ENCODE measurements at places on chromosomes 1 and 21.

GRCh38 chr21:42669041-42669440, 15.6 kb downstream of the PDE9A start:
- DNase-seq = no peak
- no peaks in the 10 kb centered on the region for H3K36me3 ChIP-seq
- H3K4me1 ChIP-seq = peaks cover 17% of the 10 kb centered on the region
- no peak overlapping the region for H3K27ac ChIP-seq

- no peak overlapping the region for H3K27ac ChIP-seq
- peaks cover 12% of the 10 kb centered on the region for H3K36me3 ChIP-seq
- H3K27me3 ChIP-seq = no peaks in the 10 kb centered on the region
- H3K4me3 ChIP-seq = no peak overlapping the region
- peaks cover 34% of the 10 kb centered on the region for H3K4me1 ChIP-seq
These were observed 1.2 kb downstream of the MCM3AP start for GRCh38 chr21:46284077-46284644.

- no peaks in the 10 kb centered on the region for H3K4me1 ChIP-seq
- no peak overlapping the region for H3K4me3 ChIP-seq
- no peak overlapping the region for H3K27ac ChIP-seq
- DNase-seq = peak; percentile 30
- H3K27me3 ChIP-seq = no peaks in the 10 kb centered on the region
These were observed 14.3 kb upstream of the LRP8 start for GRCh38 chr1:53341961-53342707.

DNA sequence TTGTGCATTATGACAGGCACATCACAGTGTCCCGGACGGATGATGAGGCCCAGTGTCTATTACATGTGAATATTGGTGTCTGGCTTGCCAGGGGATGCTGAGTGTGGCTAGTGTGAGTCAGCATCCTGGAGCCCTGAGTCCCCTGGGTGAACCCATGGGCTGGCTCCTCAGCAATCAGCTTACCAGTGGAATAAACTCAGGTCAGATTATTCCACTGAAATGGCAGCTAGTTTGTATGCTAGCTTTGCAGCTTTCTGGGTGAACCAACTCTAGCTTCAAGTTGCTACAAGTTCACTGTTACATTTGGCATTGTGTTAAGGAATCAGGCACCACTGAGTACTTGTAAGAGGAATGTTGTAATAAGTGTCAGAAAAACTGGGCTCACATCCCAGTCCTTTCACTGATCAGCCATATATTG, 23.9 kb upstream of the RPTN start:
- no peak overlapping the region for H3K27ac ChIP-seq
- H3K36me3 ChIP-seq = no peaks in the 10 kb centered on the region
- H3K4me1 ChIP-seq = no peaks in the 10 kb centered on the region
- H3K4me3 ChIP-seq = no peak overlapping the region
- no peak for DNase-seq

DNA sequence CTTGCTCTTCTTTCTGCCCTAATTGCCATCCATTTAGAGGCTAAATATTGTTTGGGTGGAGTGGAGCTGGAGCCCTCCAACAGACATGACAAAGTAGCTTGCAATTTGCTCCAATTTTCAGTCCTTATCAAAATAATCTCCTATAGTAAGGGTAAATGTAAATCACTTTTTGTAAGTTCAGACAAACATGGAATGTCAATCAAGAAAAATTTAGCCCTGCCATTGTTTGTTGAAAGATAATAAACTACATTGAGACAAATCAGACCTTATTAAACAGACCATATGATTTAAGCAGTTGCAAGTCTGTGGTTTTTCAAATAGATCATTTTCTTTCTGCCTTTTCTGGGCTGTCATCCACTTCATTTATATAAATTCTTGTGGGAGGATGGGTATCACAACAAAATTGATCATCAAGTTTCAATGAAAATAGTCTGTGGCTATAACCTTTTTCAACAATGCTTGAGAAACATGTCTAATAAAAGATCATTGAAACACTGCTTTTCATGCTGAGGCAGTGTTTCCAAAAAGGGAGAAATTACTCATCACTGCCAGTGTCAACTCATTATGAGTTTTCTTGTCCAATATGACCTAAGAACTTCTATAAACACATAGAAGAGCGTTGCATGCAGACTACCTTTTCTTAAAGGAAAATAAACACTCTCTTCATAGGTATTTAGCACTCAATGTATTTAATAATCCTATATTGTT, 1152.0 kb upstream of the B3GALT2 start:
- H3K4me1 ChIP-seq = no peaks in the 10 kb centered on the region
- H3K36me3 ChIP-seq = no peaks in the 10 kb centered on the region
- DNase-seq = no peak

GRCh38 chr1:75345538-75346292, 211.5 kb downstream of the LHX8 start:
- no peaks in the 10 kb centered on the region for H3K4me1 ChIP-seq
- H3K4me3 ChIP-seq = no peak overlapping the region
- no peaks in the 10 kb centered on the region for H3K27me3 ChIP-seq
- DNase-seq = no peak

DNA sequence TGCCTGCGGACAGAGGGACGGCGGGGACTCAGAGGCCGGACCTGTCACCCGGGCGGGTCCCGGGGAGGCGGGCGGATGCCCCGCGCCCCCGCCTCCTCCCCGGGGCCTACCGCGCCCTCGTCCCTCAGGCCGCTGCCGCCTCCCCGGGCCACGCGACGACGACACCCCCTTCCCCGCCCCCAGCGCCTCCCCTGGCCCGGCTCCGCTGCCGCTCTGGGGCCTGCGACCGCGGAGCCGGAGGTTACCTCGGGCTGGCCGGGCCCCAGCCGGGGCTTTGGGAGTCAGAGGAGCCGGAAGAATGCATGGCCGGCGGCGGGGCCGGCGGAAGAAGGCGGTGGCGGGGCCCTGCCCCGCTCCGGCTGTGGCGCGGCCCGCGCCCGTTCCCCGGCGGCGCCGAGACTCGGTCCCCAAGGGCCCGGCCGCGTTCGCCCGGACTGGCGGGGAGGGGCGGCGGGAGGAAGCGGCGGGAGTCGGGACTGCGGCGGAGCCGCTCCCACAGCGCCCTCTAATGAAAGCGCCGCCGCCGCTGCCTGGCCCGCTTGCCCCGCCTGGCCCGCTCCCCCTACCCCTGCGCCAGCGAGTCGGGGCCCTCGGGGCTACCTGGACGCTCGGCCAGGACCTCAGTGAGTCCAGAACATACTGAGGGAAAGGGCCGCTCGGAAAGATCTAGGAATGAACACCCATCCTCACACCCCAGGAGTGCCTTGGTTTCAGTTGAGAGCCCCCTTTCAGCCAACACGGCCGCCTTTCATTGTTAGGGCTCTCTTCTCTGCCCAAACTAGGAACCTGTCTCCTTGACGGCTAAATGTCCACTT, at the start of gene LPGAT1:
TSS of gene LPGAT1 (minus strand) at position 436 of the 815 bp plus-strand sequence. CDS start 1,467 bp downstream, outside the sequence.
- peak within 1 kb of the TSS; percentile 73 for H3K4me3 ChIP-seq
- no peaks in the 10 kb centered on the region for H3K36me3 ChIP-seq
- peaks cover 19% of the 10 kb centered on the region for H3K4me1 ChIP-seq
- peak within 1 kb of the TSS; percentile 92 for H3K27ac ChIP-seq

DNA sequence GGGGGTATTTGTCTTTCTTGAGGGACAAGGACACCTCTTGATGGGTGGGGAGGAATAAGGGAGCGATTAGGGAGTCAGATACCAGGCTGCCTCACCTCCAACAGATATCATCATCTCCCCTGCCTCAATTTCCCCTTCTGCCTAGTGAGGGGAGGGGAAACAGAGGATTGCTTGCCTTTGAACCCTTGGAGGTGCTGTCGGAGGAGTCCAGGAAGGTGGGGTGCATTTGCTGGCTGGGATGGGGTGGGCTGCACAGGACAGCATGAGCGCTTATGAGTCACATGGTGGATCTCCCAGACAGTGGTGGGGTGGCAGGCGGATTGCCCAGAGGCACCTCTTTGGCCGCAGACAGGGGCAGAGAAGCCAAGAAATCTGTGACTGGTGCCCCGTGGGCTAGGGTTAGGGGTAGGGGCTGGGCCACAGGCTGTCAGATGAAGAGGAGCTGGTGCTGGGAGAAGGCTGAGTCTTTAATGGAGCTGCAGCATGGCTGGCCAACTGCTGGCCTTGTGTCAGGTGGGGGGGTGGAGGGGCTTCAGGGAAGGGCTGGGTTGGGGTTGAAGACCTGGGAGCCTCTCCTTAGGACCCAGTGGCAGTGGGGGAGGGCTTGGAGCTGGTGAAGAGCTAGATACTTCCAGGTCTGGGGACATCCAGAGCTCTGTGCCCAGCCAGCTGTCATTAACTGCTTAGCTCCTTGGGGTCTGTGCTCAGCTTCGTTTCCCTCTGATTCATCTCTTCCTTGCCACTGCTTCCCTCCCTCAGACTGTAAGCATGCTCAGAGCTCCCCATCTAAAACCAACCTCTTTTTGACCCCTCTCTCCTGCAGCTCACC, 7.0 kb upstream of the ADORA1 start:
- DNase-seq = no peak
- H3K27me3 ChIP-seq = peaks cover 6% of the 10 kb centered on the region
- H3K4me3 ChIP-seq = no peak overlapping the region
- no peak overlapping the region for H3K27ac ChIP-seq

- H3K27ac ChIP-seq = no peak overlapping the region
- no peak for DNase-seq
- no peaks in the 10 kb centered on the region for H3K4me1 ChIP-seq
- H3K36me3 ChIP-seq = no peaks in the 10 kb centered on the region
- H3K27me3 ChIP-seq = no peaks in the 10 kb centered on the region
These were observed 218.5 kb downstream of the DISC1 start for GRCh38 chr1:231844986-231845502.

- no peak overlapping the region for H3K27ac ChIP-seq
- H3K4me3 ChIP-seq = peak overlapping the region; percentile 91
- H3K27me3 ChIP-seq = no peaks in the 10 kb centered on the region
- no peak for DNase-seq
- peaks cover 22% of the 10 kb centered on the region for H3K36me3 ChIP-seq
These were observed 2.3 kb downstream of the SERBP1 start for GRCh38 chr1:67427947-67428346.

DNA sequence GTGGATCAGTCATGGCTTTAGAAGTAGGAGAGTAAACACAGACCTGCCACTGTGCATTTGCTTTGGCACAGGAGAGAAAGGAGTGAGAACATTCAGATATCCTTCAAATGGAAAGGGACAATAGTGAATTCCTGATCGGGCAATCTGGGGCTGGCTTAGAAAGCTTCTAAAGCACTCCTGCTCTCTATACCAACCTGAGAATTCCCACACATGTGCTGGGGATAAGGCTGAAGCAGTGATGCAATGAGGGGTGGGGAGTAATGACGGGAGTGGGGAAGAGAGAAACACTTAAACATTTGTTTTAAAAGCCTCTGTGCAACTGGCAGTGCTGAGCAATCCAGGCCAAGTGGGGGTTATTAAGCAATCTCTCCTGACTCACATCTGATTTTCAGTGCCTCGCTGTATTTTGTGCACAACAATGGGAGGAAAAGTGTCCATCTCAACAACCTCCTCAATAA, 108.8 kb downstream of the KIAA0319L start:
- H3K4me3 ChIP-seq = no peak overlapping the region
- peaks cover 23% of the 10 kb centered on the region for H3K36me3 ChIP-seq
- peak overlapping the region; percentile 45 for H3K27ac ChIP-seq
- no peak for DNase-seq
- no peaks in the 10 kb centered on the region for H3K27me3 ChIP-seq
- peaks cover 5% of the 10 kb centered on the region for H3K4me1 ChIP-seq

GRCh38 chr1:151147665-151148064, 1.2 kb upstream of the SEMA6C start:
- no peak for DNase-seq
- peak overlapping the region; percentile 75 for H3K27ac ChIP-seq
- peaks cover 23% of the 10 kb centered on the region for H3K4me1 ChIP-seq
- no peaks in the 10 kb centered on the region for H3K36me3 ChIP-seq

GRCh38 chr21:20215959-20216358, 782.2 kb upstream of the NCAM2 start:
- H3K36me3 ChIP-seq = no peaks in the 10 kb centered on the region
- no peak overlapping the region for H3K4me3 ChIP-seq
- DNase-seq = no peak
- H3K27me3 ChIP-seq = no peaks in the 10 kb centered on the region

GRCh38 chr1:152964536-152964935, 5.9 kb upstream of the SPRR4 start:
- no peak for DNase-seq
- no peaks in the 10 kb centered on the region for H3K36me3 ChIP-seq

Data from liver (tissue), 10 donors.